ENCODE measurements at places on chromosomes 12 and 14.
A peak's percentile ranks its signal among the peaks of the same experiment; 100 is the strongest.

DNA sequence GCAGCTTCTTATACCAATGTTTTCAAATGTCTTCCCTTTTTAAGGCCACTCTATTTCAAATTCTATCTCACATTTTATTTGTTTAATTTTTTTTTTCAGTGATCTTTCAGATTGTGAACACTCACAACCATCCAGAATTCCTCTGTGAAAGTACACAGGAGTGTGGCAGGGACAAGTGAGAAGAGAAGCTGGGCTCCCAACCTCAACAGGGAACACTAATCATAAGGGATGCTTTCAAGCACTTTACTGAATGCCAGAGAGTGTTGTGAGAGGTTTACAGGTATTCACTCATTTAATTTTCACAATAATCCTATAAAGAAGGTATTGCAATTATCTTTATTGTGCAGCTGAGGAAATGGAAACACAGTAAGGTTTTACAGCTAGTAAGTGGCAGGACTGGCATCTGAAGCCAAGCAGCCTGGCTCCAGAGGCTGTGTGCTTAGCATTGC, 60.1 kb upstream of the PYGL start:
- no peak for DNase-seq

DNA sequence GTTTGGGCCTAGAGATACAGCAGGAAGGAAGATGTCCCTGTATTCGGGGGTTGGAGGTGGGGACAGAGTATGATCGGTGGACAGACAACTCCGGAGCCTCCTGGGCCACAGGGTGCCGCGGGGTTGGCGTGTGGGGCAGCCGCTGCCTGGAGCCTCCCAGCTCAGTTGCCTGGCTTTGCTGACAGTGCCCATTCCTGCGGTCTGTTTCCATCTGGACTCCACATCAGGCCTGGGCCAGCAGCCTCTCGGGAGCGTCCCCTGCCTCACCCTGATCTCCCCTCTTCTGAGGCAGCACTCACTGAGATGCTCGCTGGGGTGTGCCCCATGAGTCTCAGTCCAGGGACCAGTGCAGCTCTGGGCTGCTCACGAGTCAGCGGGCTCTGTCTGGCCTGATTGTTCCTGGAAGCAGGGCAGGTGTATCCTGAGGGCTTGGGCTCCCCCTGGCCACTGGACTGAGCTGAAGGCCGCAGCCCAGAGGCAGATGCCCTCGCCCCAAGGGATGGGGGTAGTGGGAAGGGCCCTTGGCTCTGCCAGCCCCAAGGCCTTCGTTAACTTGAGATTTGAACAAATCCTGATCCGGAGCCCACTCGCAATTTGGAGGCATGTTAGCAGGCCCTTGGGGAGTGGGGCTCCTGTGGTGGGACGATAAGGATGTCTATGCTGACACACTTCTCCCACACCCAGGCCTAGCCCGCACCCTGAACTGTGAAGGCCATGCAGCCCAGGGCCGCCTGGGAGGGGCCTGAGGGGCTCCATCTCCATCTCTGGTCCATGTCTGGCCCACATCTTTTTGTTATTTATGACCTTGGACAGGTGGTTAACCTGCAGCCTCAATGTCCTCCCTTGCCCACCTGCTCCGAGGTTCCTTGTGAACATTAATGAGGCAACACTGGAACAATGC, 7.5 kb downstream of the HIP1R start:
- DNase-seq, result no peak

- no peak for DNase-seq
Observed at GRCh38 chr14:28584951-28585350, 181.6 kb upstream of the FOXG1 start.

DNA sequence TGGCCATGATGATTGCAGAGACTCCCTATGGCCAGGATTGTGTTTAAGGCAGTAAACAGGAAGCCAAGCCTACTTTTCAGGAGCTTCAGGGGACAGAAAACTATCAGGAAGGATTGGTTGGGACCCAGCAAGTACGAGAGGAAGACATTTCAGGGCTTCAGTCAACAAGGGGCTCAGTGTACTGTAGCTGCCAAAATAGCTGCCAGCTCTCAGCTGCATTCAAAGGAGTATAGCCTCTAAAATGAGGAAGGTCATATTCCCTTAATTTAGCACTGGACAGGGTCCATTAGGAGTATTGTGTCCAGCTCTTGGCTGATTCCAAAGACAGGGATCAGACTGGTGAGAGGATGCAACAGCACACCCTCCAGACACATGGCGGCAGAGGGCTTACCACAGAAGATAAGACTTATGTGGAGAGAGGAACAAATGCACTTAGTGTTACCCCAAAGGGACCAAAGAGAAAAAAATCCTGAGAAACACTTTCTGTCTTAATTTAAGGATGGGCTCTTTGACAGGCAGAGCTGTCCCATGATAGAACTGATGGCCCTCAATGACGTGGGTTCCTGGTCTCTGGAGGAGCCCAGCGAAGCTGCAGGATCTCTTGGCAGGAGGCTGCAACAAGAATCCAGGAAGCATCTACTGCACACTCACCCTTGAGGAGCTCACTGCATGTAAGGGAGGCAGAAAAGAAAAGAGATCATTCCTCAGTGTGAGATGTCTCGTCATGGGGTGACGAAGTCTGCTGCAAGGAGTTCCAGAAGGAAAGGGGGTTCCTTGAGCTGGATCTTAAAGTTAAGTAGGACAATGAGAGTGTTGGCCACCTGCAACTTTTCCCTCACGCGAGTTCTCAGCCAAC, 14.8 kb downstream of the BDKRB1 start:
- no peak for DNase-seq

DNA sequence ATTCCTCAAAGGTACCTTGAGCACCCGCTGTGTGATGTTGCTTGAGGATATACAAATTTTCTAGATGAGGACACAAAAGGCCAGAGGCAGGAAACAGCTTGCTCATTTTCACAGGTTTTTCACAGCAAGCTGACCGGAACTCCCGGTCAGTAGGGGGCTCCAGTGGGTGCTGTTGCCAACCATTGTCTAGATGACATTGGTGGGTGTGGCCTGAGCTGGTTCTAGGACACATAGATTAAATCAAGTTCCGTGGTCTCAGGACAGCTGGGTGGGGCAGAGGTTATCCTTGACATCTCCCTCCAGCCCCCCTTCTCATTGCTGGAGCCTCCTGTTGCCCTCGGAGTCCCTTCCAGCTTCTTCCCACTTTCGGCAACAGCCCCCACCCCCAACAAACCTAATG, 153.6 kb upstream of the FKBP4 start:
- peak; percentile 58 for DNase-seq

- DNase-seq, result no peak
Observed at GRCh38 chr14:94411638-94412037, 23.2 kb upstream of the SERPINA1 start.

GRCh38 chr12:104285740-104286515, 17.6 kb upstream of the EID3 start:
- DNase-seq, result peak; percentile 78

- no peak for DNase-seq
Observed at GRCh38 chr12:11773889-11774677, 124.6 kb downstream of the ETV6 start.

GRCh38 chr12:64793610-64794009, 30.8 kb upstream of the TBC1D30 start:
- DNase-seq, result no peak

GRCh38 chr14:94145902-94146527, 16.6 kb upstream of the IFI27L2 start:
- DNase-seq, result no peak

DNA sequence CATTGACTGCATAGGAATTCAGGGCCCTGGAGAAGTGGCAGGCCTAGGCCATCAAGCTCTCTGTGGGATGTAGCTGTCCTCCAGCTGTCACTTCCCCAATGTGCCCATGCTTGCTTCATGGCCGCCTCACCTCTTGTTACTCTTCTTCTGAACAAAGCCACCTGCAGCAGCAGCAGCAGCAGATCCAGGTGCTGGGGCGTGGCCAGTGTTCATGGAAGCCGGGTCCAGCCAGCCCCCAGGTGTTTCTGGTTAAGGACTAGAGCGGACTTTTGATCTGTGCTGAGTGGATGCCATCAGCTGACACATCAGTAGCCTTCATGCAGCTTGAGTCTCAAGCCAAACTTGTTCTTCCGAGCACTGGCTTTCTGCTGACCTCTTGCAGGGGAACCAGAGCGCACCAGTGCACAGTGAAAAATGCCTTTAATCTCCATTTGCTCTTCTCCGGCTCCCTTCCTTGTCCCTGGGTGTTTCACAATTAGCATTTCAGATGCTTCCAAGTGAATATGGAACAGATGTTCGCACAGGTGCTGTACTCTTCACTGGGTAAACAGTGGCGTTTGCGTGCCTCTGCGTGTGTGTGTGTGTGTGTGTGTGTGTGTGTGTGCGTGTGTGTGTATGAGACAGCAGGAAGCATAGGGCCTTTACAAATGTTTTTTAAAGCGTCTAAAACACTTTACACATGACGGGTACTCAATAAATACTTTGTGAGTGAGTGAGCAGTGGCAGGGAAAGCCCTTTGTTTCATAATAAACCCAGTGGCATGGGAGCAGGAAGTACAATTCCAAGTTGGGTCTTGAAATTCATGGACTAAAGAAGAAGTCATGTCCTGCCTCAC, 20.1 kb downstream of the TPCN1 start:
- DNase-seq, result peak; percentile 98
